GM13977 (cell line): ENCODE measurements at places on chromosomes 11 and 22.

GRCh38 chr11:102914238-102915043 is 39.7 kb upstream of the MMP12 start:
- DNase-seq, result no peak

GRCh38 chr11:130396965-130397364 is 31.4 kb downstream of the ADAMTS8 start:
- no peak for DNase-seq

DNA sequence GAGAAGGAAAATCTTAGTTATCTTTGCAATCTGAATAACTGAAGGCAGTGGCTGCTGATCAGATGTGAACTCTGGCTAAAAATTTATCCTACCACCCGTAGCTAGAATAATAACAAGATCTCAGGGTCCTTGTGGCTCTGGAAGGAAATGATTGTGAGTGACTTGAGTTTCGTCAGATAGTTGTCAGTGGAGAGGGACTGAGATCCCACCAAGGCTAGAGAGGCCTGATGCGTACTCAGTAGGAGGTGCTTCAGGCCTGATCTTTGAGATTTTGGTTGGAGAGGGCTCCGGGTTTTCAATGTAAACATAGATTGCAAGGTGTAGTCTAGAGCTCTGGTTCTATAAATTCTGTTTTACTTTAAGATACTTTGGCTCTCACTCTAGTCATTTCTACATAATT is 1.4 kb downstream of the MADD start:
- no peak for DNase-seq

DNA sequence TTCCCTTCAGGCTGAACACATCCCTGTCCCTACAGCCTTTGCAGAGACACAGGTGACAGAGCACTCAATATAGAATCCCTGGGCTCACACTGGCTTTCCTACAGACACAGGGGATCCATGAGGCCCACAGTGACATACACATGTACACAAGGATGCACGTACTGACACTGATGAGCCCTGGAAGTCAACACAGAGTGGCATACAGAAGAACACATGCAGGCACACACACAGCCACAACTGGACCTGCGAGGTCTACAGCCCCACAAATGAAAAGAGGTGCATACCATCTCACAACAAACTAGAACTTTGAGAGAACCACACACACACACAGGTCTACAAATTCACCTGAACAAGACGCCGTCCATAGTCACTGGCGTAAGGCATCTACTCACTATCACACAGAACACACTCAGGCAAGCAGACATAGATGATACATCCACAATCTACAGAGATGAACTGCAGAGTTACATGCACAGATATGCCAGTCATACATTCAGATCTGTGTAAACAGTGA is 3.5 kb upstream of the ZNF74 start:
- no peak for DNase-seq

DNA sequence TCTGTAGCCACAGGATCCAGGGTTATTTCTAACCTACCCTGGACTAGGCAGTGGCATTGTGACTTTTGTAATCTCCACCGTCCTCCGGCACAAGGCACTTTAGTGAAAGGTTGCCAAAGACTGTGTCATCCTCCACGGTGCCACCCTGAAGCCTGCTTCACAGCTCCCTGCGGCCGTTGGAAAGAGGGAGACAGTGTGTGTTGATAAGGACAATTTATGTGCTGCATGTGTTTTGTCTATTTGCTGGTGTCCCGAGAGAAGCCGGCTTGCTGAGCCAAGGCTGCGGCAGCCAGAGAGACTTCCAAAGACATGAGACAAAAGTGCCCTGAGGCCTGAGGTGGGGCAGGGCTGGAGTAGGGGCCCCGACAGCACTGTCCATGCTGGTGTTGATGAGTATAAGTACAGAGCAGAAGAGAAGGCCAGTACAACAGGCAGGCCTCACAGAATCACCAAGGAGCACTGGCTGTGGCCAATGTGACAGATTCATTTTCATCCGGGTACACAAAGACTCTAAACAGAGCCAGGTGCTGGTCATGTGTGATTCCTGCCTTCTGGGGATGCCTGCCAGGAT is 40.9 kb downstream of the GALNT18 start:
- no peak for DNase-seq

DNA sequence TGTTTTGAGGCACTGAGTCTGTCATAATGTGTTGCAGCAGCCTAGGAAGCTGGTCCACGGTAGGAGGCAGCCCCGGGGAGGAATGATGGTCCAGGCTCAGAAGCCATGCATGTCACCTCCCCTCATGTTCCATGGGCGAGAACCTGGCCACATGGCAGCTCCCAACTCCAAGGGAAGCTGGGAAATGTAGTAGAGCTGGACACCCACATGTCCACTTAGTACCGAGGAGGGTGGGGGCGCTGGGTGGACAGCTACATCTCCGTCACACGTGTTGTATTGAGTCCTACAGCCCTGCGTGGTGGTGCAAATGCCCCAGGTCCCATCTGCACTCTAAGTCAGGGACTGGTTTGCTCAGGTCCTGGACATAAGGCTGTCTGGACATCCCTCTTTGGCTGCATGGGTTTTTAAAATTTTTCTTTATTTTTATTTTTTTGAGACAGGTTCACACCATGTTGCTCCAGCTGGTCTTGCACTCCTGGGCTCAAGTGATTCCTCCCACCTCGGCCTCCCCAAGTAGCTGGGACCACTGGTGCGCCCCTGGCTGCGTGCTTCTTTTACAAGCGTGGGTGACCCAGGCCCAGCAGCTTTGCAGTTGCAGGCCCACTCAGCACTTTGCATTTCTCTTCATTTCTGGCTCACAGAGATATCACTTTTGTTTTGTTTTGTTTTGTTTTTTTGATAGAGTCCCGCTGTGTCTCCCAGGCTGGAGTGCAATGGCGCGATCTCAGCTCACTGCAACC is 3.9 kb upstream of the CTTN start:
- DNase-seq, result no peak
